Renal pelvis (tissue), 12 donors: ENCODE measurements at places on chromosomes 2 and 18.

- no peak for DNase-seq
These were observed 35.7 kb downstream of the SP3 start for GRCh38 chr2:173929441-173929840.

DNA sequence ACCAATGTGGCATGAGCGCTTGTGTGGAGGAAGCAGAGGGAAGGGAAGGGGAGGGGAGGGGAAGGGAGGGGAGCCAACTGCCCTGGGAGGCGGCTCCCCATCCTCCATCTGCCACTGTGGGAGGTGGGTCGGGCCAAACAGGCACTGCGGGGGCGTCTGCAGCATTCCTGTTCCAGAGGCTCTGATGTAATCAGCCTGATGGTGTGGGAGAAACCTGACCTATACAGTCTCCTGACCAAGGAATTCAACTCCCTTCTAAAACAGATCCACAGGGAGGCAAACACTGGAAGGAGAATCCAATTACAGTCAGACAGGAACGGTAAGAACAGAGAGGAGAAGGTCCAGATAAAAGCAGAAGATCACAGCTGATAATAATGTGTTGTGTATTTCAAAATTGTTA, 88.8 kb downstream of the CD8B2 start:
- peak; percentile 90 for DNase-seq

GRCh38 chr2:9548506-9548905, 7.1 kb downstream of the ADAM17 start:
- no peak for DNase-seq

- no peak for DNase-seq
These were observed 36.6 kb downstream of the TTC32 start for GRCh38 chr2:19865151-19865550.

GRCh38 chr2:76073992-76074604, 363.4 kb upstream of the GCFC2 start:
- no peak for DNase-seq

GRCh38 chr18:54296062-54296461, 26.7 kb downstream of the POLI start:
- peak; percentile 19 for DNase-seq

DNA sequence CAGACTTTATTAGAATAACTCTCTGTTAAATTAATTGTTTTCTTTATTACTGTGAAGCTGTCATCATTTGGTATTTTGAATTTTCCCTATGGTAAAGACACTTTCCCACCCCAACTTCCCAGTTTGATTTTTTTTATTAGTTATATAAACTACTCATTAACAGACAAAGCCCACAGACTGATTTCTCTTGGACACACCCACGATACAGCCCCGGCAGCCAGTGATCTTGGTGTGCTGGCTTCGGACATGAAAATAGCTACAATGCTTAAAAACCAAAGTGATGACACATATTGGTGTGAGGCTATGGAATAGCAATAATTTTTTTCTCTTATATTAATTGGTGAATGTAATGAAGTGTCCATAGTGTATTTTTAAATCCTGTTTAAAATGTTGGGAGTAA, 225.4 kb upstream of the SIX3 start:
- DNase-seq, result no peak

- DNase-seq, result no peak
These were observed 134.7 kb downstream of the LDLRAD4 start for GRCh38 chr18:13353084-13353823.

DNA sequence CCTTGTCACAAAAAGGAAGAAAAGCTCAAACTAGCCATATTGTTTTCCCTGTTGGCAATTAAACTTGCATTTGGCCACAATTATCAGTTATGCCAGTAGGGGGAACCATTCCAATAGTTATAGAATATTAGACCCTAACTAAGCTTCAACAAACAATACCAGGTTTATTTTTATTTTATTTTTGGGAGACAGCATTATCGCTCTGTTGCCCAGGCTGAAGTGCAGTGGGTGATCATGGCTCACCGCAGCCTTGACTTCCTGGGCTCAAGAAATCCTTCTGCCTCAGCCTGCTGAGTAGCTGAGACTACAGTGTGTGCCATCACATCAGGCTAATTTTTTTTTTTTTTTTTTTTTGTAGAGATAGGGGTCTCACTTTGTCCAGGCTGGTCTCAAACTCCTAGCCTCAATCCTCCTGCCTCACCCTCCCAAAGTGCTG, 102.1 kb downstream of the ATAD2B start:
- DNase-seq, result peak; percentile 44

DNA sequence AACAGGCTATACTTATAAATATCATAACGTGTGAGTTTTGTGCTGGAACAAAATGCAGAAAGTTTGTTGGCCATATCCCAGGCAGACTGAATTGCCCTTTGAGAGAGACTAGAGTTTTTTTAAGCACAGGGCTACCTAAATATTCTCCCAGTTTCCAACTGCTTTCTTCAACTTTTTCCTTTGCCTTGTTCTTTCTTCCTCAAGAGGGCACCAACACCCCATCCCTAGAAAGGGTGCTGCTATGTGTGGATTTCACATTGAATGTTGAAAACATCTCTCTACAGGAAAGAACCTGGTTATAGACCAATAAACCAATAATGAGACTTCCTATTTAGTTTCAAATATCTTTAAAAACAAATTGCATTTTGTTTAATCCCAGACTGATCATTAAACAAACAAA, 87.9 kb downstream of the ICOS start:
- DNase-seq, result peak; percentile 43

DNA sequence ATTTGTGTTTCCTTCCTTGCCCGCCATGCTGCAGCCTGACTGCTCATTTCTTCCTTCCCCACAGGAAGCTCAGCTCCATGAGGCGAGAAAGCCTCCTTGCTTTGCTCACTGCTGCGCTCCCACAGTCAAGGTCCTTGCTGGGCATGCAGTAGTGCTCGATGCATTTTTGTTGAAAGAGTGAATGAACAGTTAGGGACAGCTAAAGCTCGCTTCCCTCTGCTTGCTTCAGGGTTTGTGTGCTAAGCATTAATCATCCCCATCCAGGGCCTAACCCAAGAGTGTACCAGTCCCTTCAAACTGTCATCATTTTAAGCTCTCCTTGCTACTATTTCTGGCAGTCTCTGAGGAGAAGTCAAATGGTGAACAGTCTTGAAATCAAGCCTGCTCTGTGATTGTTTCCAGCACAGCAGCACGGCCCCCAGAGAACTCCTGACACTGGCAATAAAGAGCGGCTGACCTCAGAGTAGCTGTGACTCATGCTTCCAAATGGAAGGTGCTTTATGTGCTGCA, 171.7 kb upstream of the SOX11 start:
- DNase-seq, result peak; percentile 67

- no peak for DNase-seq
These were observed 34.7 kb upstream of the MCFD2 start for GRCh38 chr2:46950314-46950713.

- no peak for DNase-seq
These were observed 20.5 kb downstream of the NEDD4L start for GRCh38 chr18:58064406-58064998.

DNA sequence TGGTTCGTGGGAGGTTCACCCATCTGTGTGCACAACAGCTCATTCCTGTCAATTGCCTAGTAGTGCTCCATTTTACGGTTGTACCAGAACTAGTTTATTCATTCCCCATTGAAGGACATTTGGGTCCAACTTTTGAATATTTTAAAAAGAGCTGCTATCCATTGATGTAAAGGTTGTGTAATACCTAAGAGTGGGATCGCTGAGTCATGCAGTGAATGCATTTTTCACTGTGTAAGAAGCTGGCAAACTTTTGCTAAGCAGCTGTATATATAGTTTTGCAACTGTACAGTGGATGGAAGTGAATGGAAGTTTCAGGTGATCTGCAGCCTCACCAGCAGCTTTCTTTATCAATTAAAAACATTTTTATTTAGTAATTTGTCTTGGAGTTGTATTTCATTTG, 104.5 kb downstream of the DCDC2C start:
- no peak for DNase-seq

DNA sequence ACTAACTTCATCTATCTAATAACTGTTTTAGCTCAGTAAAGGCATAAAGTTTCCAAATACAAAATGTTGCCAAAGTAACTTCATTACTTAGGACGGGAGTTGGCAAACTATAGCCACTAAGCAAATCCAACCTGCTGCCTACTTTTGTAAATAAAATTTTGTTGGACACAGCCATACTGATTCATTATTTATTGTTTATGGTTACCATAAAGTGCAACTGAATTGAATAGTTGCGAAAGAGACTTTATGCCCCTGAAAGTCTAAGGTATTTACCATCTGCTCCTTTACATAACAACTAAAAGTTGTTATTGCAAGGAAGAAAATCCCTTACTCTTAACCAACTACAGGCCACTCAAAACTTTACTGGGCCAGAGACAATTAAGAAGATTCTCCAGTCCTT, 256.7 kb upstream of the RBBP8 start:
- no peak for DNase-seq

DNA sequence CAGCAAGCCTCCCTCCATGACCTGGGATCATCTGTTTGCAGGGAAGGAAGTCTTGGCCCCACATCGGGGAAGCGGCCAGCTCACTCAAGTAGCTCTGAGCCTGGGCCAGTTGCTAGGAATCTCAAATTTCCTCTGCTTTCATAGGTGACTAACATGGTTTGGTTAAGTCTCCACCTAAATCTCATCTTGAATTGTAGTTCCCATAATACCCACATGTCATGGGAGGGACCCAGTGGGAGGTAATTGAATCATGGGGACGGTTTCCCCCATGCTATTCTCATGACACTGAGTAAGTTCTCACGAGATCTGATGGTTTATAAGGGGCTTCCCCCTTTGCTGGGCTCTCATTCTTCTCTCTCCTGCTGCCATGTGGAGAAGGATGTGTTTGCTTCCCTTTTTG, 75.2 kb downstream of the LBH start:
- no peak for DNase-seq

GRCh38 chr18:49168281-49168985, 217.7 kb upstream of the SMAD7 start:
- DNase-seq, result no peak

GRCh38 chr2:236733156-236733555, 163.5 kb downstream of the ACKR3 start:
- DNase-seq, result no peak

- DNase-seq, result no peak
These were observed 65.9 kb downstream of the NBEAL1 start for GRCh38 chr2:203080447-203081045.

- no peak for DNase-seq
These were observed 25.1 kb downstream of the BAZ2B start for GRCh38 chr2:159591221-159591620.

DNA sequence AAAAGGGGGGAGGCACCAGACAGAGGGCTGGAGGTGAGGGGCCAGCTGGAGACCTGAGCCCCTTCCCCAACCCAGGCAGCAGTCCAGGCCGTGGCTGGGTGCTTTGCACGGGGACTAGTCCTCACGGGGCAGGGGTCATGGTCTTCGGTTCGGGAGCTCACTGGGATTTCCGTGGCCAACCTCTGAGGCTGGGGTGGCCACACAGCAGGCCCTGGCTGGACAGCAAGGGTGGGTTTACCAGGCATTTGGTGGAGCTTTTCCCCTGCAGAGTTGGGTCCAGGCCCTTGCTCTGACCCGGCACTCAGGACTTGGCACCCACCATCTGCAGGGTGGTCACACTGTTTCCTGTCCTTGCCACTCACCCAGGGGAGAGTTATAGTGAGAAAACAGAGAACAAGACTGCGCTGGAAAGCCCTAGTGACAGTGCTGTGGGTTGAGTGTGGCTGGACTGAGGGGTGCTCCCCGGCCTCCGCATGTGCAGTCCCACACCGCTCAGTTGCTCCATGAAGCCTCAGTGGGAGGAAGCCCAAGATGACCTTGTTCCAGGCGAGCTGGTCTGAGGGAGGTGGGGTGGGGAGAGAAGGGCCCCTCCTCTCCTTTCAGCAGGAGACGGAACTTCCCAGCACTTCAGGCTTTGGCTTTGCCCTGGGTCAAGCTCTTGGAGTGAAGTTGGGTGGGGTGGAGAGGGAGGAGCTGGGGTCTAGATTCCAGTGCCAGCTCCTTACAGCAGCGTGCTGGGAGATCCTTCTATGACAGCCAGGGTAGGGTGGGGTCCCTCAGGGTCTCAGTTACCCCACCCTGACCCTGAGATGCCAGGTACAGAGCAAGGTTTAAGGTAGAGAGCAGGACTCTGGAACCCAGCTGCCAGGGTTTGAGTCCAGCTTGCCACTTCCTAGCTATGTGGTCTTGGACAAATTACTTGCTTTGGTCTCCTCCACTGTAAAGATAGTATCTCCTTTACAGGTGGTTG, 219.8 kb downstream of the DYSF start:
- DNase-seq, result no peak

GRCh38 chr2:54000122-54000521, 29.3 kb upstream of the PSME4 start:
- DNase-seq, result no peak

GRCh38 chr2:120203251-120204021, 19.8 kb downstream of the TMEM185B start:
- no peak for DNase-seq

DNA sequence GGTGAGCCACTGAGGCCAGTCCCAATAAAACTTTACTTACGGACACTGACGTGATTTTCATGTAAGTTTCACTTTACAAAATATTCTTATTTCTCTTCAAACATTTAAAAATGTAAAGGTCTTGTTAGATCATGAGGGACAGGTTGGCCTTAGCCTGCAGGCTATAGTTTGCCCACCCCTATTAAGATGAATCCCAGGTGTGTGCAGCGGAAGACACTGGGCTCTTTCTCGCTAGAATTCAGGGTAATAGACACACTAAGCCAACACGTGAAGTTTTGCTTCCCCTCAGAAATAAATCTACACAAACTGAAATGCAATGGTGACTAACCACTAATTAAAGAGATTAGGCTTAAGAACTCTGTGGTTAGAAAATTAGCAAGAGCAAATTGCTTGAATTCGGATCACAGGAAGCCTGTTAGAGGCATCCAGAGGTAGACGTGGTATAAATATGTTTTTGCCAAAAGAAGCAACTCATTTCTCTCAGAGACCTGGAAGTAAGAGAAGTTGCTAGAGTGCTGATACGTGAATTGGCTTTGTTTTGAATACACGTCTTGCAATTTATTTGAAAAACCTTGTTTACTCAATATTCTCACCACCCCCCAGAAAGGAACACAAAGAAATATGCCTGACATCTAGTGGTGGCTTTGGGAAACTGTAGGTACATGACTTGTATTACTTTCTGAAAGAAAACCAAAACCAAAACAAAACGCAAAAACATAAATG, 151.6 kb downstream of the DTNB start:
- peak; percentile 69 for DNase-seq
